ENCODE measurements at places on chromosomes 6 and 20.

DNA sequence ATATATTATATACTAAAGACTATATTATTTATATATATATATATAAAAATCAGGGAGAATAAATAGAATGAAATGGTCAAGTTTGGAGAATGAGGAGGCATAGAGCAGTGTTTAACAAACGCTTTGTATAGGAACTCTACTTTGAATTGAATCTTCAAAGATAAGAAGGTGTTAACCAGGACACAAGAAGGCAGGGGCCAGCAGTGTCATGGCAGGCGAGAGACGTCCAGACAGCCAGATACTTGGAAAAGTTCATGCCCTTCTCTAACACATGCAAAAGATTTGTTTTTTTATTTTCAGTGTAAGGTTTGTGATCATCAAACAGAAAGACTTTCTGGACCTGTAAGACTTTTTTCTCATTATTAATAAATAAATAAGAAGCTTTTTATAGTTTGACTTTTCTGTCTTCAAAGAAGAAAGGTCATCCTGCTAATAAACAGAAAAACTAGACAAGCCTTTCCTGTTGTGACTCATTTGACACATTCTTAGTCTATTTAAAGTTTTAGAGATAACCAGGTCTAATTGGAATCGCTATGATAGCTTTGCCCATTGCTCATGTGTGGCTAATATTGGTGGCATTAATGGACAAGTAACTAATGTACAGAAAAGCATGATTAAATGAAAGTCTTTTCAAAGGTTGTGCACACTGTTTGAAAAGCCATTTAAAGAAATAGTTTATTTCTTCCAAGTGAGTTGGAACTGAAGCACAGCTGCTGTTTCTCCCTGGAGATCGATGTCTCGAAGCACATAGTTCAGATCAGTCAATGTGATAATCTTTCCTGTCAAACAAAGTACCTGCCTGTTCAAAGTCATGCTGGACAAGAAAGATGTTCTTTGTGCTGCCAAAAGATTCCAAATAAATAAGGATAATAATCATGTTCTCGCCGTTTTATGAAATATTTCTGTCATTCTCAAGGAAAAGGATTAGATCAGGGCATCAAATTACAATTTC, 420.4 kb upstream of the OPRM1 start:
- DNase-seq: no peak

DNA sequence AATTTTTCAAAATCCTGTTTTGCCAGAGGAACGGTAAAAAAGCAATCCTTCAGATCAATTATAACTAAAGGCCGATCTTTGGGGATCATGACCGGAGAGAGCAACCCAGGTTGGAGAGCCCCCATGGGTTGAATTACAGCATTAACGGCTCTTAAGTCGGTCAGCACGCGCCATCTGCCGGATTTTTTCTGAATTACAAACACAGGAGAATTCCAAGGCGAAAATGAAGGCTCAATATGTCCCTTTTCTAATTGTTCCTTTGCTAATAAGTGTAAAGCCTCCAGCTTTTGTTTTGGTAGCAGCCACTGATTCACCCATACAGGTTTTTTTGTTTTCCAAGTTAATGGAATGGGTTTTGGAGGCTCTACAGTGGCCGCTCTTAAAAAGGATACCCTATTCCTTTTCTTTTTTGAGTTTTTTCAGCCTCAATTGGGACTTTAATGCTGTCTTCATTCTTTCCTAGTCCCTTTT, 16.9 kb upstream of the PTCRA start:
- peak; percentile 82 for DNase-seq

DNA sequence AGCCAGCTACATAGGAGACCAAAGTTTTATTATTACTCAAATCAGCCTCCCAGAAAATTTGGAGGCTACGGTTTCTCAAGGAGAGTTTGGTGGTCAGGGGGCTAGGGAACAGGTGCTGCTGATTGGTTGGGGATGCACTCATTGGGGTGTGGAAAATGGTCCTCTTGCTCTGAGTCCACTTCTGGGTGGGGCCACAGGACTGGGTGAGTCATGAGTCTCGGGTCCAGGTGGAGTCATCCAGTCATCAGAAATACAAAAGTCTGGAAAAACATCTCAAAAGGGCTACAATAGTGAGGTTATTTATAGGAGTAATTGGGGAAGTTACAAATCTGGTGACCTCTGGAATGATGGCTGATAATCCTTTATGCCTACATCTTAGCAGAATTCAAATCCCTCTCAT, 54.3 kb upstream of the SLC22A16 start:
- DNase-seq: no peak

DNA sequence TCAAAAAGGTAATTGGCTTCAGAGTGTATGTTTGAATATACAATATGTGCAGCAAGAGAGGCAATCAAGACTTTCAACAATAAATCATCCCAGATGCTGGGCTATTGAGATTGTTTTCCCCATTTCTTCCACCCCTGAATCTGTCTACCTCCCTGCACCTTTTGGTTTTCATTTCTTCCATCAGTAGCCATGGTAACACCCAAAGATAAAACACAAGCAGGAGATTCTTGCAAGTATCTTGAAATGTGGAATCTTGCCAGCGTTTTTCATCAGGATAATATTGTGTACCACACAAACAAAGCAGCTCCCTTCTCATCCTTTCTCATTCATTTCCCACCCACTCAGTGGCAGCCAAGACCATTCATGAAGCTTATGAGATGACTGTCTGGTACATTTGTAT, 73.0 kb upstream of the NRSN1 start:
- no peak for DNase-seq

- DNase-seq: no peak
Observed at GRCh38 chr6:54085541-54085940, 25.7 kb upstream of the MLIP start.

- DNase-seq: peak; percentile 66
Observed at GRCh38 chr20:36384022-36384619, 78.0 kb downstream of the DLGAP4 start.

DNA sequence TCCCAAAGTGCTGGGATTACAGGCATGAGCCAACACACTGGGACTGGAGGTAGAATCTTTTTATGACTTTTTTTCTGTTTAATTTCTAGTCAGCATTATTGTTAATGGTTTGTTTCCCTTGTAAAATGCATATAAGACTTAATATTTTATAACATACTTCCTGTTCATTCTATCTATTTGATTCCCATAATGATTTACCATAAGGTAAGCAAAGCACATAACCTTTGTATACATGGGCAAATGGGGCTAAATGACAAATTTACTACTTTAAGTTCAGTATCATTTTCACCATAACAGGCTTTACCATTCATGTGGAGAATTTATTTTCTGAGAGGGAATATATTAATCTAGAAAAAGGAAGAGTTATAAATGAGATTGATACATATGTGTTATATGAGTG, 24.3 kb downstream of the VTA1 start:
- no peak for DNase-seq

GRCh38 chr6:157143171-157143889, 180.0 kb downstream of the TMEM242 start:
- DNase-seq: peak; percentile 84

DNA sequence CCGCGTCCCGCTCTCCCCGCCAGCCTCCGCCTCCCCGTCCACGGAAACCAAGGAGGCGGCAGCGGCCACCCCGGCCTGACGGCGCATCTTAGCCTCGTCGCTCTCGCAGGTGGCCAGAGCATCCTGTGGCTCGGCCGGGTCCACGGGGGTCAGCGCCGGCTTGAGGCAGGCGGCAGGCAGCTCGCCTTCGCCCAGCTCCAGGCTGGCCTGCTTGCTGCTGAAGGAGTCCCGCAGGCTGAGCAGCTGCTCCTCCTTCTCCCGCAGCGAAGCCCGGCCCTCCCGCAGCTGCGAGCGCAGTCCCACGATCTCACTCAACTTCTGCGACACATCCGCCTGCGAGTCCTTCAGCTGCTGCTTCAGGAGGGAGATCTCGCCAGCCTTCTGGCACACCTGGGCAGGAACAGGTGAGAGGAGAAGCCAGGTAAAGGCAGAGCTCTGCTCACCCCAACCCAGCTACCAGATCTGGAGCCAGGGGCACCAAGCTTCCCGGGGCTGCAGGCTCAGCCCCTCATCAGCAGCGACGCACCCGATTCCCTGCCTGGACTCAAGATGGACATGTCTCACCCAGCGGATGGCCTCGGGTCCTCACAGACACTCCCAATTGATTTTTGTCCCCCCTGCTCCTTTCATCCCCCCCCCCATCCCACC, 5.2 kb upstream of the FASTKD5 start:
- no peak for DNase-seq

- DNase-seq: no peak
Observed at GRCh38 chr6:41017663-41018062, 21.4 kb downstream of the UNC5CL start.

GRCh38 chr6:6712449-6713403, 124.2 kb downstream of the LY86 start:
- no peak for DNase-seq

DNA sequence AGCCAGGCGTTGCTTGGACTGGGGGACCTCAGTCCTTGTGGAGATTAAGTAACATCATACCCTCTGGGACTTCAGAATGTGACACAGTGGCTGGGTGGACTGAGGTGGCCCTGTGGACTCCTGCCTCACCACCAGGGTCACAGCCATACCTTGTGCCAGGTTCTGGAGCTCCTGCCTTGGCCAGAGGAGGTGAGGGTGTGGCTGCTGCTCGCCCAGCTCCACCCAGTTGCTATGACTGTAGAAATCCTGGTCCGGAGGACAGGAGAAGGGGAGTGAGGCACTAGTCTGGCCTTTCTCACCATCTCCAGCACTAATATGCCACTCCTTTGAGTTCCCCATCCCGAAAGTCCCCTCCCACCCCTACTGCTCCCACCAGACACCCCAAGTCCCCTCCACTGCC, 1.9 kb downstream of the VWA7 start:
- DNase-seq: no peak

DNA sequence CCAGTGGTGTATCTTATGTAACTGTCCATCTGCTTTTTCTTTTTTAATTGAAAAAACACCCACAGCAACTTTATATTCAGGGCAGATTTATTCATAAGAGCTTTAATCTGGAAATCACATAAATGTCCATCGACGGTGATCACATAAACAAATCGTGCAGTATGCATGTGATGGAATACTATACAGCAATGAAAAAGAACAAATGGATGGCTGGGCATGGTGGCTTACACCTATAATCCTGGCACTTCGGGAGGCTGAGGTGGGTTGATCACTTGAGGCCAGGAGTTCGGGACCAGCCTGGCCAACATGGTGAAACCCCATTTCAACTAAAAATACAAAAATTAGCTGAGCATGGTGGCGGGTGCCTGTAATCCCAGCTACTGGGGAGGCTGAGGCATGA, 39.1 kb downstream of the VSTM2L start:
- DNase-seq: peak; percentile 7

DNA sequence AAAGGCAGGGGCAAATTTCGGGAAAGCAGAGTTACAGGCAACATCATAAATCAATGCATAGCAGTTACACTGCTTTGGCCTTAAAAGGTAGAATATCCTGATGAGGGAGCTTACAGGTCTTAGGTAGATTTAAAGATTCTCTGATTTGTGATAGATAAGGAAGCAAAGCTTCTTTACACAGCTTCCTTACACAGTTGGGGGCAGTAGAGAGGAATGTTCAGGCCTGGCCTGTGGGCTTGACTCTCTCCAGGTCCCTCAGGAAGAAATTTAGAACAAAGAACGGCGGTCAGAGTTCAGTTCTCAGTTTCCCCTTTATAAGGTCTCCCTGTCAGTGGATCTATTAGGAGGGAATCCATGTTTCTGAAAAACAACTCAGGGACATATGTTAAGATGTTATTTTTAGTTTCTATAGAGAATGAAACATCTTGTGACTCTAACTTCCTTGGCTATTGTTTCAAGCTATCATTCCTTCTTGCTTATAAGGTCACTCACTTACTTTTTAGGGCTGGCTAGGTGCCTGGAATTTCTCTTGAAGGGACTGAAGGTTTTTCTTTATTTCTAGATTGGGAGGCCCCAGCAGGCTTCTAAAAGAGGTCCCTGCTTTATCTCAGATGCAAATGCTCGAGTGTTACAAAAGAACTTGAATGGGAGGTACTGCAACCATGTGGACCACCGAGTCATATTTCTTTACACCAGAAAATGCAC, 11.8 kb downstream of the HLA-B start:
- DNase-seq: no peak

DNA sequence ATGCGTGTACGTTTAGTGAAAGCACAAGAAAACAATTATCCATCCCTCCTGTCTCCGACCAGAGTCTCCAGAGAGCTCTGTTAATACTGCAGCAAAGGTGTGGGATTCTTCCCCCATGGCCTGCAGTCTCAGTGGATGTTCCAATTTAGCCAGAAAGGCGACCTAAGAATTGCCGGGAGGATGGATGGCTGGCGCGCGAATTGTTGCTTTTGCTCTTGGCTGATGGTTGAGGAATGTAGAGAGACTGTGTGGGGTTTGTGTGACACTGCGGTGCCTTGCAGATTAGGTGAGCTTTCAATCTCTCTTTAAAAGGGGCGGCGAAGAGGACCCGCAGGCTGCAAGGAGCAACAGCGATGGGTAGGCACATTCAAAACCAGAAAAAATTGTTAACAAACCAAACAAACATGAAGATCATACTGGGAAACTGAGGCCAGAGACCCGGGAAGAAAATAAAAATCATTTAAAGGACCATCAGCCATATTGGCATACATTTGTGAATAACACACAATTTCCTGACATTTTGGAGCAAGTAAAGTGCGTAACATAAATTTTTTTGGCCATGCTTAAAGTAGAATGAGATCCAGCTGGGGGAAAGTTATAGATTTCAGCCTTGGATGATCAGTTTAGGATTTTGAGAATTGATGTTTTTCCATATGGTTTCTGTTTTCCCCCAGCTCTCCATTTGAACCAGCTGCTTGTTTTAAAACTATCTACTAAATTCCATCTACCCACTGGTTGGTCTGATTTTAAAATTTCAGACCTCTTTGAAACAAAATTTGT, 46.3 kb downstream of the GNAS start:
- DNase-seq: no peak

DNA sequence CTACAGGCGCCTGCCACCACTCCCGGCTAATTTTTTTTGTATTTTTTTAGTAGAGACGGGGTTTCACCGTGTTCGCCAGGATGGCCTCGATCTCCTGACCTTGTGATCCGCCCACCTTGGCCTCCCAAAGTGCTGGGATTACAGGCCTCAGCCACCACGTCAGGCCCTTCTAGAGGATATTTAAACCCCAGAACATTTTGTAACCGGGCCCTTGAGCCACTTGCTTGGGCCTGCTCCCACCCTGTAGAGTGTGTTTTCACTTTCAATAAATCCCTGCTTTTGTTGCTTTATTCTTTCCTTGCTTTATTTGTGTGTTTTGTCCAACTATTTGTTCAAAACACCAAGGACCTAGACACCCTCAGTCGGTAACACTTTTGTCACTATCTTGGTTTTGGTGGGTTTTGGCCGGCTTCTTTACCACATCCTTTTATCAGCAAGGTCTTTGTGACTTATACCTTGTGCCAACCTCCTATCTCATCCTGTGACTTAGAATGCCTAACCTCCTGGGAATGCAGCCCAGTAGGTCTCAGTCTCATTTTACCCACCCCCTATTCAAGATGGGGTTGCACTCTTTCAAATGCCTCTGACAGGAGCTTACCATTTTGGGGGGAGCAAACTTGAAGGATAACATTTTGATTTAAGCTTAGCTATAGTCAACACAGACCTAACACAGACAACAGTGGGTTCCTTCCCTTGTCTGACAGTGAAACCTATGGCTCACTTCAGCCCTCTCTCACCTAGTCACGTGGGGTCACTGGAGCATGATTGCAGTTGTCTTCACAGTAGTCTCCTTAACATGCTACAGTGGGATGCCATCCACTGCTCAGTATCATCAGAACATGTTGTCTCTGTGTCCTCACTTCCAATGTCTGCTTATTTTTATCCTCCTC, 27.9 kb upstream of the KIF6 start:
- DNase-seq: no peak

GRCh38 chr20:59782986-59783640, 150.3 kb downstream of the SYCP2 start:
- DNase-seq: peak; percentile 64

- no peak for DNase-seq
Observed at GRCh38 chr6:18314317-18314997, 50.1 kb upstream of the DEK start.

Data from activated CD8-positive, alpha-beta memory T cell treated with anti-CD3 and anti-CD28 coated beads, Interleukin-2, amount 10 ng/mL, durations not matched to agents 7 days and 5 days (primary cell).